Dermis blood vessel endothelial cell (primary cell): ENCODE measurements at places on chromosomes 7 and 10. TPM values are rescaled to one million over a fixed set of nuclear protein-coding genes. Genes with fewer than 3 reads are reported as not detected.

Gene PRTFDC1
- 8.0 and 13.2 TPM in 2 replicates for total RNA-seq

GRCh38 chr7:121395961-121396757, at the start of gene FAM3C:
Gene FAM3C (minus strand): TSS chr7:121396308. CDS start chr7:121382969, 13,339 bp downstream.
- peak; percentile 96 for DNase-seq

Gene OPN4
- not detected in 2 replicates for total RNA-seq

DNA sequence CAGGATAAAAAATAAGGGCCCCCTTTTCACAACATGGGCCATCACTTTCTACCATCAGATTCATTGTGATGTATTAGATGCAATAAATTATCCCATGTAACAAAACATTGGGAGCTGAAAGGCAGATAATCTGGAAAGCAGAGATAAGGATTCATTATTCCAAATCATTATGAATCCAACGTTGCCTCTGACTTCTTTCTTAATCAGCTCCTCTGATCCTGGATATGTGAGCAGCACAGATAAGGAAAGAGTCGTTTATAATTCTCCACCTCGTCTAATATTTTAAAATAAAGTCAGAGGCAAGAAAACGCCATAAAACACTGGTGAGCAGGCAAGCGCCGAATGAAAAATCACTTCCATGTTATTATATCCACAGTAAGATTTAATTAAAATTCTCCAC, 13.8 kb upstream of the GATA3 start:
- no peak for DNase-seq

DNA sequence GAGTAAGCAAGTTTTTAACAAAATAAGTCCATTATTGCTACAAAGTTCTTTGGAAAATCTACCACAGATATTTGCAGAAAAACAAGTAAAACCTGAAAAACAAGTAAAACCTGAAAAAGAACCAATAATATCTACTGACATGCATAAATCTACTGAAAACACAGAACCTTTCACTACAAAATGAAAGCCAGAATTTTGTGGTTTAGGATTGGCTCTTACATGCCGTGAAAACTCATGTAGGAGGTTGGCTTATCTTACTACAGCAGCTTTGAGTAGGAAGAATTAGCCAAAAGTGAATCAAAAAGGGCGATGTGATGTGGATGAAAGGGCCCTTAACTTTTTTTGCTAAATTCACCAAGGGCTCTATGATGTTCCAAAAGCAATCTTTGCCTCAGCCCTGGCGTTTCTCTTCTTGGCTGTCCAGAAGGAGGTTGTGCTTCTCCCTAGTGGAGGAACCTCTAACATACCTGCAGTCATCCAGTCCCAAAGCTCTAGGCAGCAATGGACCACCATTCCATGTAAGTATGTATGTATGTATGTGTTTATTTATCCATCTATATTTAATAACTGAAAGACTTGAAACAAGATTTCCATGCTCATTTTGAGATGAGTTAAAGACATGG, 93.5 kb upstream of the ZNF804B start:
- no peak for DNase-seq

DNA sequence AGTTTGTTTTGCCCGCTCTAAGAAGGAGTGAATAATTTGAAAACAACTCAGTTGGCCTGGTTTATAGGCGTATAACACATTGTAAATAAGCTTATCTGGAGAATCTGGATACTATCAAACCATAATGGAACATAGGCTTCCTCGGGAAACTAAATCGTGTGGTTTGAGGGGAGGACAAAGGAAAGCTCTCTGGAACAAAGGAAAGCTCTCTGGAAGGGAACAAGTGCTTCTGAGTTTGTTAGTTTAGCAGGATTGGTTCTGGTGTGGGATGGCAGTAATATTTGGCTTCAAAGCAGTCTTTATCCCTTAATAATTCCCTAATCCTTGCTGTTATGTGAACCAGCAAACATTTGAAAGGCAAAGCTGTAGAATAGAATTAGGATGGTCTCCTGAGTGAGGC, 15.0 kb upstream of the SLK start:
- no peak for DNase-seq

Gene LIPM
- total RNA-seq = not detected in 2 replicates

GRCh38 chr10:61302124-61302523, 151.1 kb downstream of the TMEM26 start:
- no peak for DNase-seq

DNA sequence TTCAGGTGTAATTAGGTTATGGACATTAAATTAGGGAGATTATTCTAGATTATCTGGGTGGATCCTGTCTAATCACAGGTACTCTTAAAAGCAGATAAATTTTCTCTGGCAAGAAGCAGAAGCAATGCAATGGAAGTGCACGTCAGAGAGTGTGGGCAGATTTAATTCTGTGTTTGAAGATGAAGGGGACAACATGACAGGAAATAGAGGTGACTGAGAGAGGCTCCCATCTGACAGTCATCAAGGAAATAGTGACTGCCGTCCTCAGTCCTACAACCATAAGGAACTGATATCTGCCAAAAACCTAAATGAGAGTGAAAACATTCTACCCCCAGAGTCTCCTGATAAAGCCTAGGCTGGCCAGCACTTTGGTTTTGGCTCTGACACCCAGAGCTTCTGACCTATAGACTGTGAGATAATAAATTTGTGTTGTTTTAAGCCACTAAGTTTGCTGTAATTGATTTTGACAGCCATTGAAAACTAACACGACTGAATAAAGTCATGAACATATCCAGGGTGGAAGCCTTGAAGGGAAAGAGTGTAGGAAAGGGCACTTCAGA, 30.5 kb upstream of the DDX50 start:
- DNase-seq = no peak

Gene NDUFB8
- 113 and 116 TPM in 2 replicates for total RNA-seq

- peak; percentile 19 for DNase-seq
Observed at GRCh38 chr10:118369641-118370205, 27.6 kb upstream of the FAM204A start.

Gene LFNG
- total RNA-seq = 26.4 and 36.4 TPM in 2 replicates
